Bone marrow (tissue), 2 donors: ENCODE measurements at places on chromosomes 11 and 22.

GRCh38 chr11:133918608-133919260 is 38.0 kb downstream of the IGSF9B start:
- DNase-seq: no peak

- DNase-seq: no peak
These were observed 4.8 kb downstream of the DRD4 start for GRCh38 chr11:641806-642370.

DNA sequence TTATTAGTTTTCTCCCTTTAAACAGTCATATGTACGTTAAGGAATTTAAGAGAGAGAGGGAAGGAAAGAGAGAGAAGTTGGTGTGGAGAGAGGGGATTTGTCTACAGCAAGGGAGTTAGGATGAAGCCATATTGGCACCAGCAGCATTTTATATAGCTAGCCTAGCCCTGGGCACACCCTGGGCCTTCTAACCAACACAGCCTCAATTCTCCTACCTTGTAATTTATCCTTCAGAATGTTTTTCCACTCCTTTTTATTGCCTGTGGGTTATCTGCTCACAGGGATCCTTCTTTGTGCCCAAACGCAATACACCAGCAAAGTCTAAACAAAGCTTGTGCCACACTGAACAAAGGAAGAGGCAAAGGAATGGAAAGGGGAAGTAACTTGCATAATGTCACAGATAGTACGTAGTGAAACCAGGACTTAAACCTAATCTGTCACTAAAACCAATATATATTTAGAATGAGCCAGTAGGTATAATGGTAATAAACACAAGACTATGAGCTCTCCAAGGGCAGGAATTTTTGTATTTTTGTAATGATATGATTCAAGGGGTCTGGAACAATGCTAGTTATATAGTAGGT is 613.8 kb upstream of the TENM4 start:
- no peak for DNase-seq

DNA sequence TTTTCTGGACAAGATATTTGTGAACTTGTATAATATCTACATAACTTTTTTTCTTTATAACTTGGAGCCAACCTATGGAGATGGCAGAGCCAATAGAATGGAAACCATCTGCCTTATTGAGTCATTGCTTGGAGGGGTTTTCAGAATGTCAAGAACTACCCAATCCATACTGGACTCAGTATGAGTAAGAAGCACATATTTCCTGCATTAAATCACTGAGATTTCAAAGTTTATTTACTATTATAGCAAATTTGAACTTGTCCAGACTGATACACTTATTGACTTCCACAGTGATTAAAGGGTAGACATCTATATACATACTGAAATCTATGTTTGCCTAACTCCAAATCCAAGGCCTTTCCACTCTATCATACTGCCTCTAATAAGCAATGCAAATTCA is 704.0 kb downstream of the KCNA4 start:
- no peak for DNase-seq
